ENCODE measurements at places on chromosomes 6 and 20.

DNA sequence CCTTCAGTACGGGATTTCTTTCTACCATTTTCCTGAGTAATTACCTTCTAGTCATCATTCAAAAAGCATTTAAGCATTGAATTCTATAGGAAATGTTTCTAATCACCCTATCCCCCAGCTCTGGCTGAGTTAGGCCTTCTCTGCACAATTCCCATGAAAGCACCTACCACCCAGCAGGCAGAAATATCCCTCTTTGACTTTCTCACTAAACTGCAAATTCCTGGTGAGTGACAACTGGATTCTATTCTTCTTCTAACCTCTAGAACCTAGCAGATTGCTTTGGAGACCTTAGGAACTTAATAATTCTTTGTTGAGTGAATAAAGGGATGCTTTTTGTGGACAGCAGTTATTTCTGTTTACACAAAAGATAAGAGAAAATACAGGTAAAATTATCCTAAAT, 328.7 kb downstream of the LAMA2 start:
- no peak for DNase-seq

DNA sequence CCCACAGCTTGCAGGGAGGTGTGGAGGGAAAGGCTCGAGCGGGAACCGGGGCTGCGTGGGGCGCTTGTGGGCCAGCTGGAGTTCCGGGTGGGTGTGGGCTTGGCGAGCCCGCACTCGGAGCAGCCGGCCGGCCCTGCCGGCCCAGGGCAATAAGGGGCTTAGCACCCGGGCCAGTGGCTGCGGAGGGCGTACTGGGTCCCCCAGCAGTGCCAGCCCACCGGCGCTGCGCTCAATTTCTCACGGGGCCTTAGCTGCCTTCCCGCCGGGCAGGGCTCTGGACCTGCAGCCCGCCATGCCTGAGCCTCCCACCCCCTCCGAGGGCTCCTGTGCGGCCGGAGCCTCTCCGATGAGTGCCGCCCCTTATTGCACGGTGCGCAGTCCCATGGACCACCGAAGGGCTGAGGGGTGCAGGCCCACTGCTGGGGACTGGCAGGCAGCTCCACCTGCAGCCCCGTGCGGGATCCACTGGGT, 1242.2 kb upstream of the EYS start:
- DNase-seq = no peak

DNA sequence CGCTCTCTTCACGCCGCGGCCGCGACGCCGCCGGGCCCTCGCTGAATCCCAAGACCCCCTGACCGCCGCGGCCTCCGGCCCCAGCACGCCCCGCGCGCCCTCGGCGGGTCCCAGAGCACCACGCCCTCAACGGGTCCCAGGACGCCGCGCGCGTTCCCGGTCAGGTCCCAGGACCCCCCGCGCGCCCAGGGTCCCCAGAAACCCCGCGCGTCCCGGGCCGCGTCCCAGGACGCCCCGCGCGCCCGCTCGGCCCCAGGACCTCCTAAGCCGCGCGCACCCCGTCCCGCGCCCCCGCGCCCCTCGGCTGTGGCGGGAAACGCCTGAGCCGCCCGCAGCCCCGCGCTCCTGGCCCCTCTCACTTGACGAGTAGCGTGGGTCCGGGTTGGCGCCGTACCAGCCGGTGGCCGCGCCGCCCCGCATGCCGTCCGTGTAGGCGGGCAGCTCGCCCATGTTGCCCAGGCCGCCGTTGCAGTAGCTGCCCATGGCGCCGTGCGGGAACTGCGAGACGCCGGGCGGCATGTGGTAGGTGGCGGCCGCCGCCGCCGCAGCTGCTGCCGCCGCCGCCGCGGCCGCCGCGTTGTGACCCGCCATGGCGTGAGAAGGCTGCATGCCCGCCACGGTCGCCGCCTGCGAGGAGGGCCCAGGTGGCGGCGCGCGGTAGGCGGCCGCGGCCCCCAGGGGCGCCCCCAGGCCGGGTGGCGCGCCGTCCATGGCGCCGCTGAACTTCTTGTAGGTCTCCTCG, 556 bp downstream of the NKX2-4 start:
- no peak for DNase-seq

GRCh38 chr6:3371222-3371949, 85.5 kb downstream of the SLC22A23 start:
- no peak for DNase-seq

DNA sequence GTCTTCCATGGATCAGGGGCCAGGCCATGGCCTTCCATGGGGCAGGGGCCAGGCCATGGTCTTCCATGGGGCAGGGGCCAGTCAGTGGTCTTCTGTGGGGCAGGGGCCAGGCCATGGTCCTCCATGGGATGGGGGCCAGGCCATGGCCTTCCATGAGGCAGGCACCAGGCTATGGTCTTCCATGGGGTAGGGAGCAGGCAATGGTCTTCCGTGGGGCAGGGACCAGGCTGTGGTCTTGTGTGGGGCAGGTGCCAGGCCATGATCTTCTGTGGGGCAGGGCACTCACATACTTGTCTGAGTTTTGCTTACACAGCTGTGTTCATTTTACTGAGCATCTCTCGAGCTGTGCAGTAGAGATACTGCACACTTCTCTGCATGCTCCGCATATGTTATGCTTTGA, 57.3 kb upstream of the THBS2 start:
- DNase-seq = no peak

DNA sequence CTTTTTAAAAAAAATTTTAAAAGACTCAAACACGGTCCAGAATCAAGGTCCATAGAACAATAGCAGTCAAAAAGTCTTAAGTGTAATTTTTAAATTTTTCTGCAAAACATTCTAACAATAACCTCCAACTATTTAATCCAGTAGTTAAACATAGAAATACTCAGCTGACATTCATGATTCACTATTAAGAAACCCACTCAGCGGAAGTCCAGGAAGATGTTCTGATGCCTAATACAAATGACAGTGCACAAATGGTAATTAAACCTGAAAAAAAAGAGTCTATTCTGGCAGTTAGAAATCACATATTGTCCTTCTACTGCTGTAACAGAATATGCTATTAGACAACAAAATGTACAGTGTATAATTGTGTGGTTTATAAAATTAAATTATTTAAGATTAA, 128.2 kb upstream of the BMP5 start:
- no peak for DNase-seq

GRCh38 chr20:1696521-1697209, 39.1 kb upstream of the SIRPG start:
- no peak for DNase-seq

DNA sequence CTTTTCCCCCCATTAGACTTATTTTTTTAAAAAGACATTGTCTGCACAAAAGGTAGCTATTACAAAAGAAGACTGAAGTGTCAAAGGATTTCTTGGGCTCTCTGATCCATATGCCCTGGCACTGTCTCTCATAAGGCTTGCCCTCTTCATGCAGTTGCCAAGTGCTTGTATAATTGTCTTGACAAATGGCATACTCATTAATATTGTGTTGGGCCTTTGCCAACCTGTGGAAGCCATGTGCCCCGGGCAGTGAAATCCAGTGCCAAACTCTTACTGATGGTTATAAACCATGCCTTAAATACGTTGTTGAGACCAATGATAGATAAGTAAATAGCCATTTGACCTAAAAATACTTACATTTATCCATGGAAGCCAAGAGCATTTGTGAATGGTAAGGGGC, 98.1 kb downstream of the FARS2 start:
- no peak for DNase-seq

- DNase-seq = no peak
Measured at GRCh38 chr6:105492706-105493673, 90.1 kb upstream of the PREP start.

- DNase-seq = peak; percentile 68
Measured at GRCh38 chr6:41560431-41561192, 14.4 kb downstream of the FOXP4 start.

DNA sequence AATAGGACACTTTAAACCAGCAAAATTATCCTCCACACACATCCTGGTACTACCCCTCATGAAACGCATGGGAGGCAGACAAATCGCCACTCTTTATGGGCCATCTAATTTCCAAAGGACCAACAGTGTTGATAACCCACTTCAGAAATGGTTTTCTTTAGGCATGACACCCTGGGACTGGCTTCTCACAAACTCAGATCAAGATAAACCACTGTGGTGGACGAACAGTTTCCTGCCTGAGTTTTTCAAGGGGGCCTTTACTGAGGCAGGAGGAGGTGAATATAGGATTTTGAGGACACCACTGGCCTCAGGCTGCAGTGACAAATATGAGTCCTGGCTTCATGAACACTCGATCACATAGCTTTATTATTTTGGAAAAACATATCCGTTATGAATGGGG, 26.0 kb downstream of the TRAM2 start:
- DNase-seq = no peak

GRCh38 chr6:112325444-112325843, 21.7 kb upstream of the RFPL4B start:
- no peak for DNase-seq

GRCh38 chr6:132017942-132018341, 66.8 kb upstream of the CCN2 start:
- DNase-seq = no peak

- no peak for DNase-seq
Measured at GRCh38 chr6:11270030-11271027, 37.9 kb upstream of the NEDD9 start.

GRCh38 chr20:44967207-44967807, 995 bp downstream of the STK4 start:
- no peak for DNase-seq

DNA sequence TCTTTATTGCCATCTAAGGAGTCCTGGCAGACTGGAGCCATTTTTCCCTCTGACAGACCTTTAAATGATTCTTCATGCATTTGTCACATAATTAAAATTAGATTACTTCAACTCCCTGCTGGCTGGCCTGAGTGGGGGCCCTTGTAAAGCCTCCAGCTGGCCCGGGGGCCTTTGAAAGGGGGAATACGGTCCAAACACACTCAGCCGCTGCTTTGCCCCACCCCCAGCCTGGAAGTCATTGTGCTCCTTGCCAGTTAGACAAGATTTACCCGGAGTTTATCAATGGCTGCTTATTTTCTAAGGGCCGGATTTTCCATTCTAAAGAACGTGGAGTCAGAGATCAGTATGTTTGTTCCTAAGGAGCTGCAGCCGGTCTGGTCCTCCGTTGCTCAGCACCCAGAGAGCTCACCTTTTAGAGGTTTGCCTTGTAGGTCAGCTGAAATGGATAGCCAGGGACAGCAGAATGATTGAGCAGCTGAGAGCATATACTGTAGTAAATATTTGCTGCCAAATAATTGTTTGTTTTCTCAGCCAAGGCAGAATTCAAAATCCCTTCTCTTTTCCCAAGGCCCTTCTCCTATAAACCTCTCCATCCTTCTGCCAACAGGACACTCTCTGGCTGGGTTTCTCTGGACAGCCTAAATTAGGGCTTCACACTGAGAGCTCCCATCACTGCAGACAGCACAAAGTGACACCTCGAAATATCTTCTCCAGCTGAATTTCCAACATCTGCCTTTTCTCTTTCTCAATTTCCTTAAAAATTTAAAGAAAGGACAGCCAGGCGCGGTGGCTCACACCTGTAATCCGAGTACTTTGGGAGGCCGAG, 68.4 kb upstream of the RBM24 start:
- no peak for DNase-seq

- DNase-seq = no peak
Measured at GRCh38 chr20:44118185-44119033, 68.6 kb downstream of the JPH2 start.

DNA sequence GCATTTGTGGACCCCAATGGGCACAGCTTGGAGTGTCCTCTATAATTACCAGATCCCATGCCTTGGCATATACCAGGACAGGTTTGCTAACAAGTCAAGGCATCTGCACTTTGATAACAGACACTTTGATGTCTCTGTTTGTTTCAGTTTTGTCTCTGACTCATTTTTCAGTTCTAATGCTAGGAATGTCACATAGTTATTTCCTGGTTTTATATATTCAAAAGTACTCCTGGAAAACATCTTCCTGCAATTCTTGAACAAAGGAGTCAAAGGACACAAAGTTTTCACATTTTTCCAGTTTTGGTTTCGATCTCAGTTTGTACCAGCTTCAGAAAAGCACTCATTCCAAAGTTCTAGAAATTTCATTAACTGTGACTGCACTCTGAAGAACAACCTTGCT, 188.1 kb downstream of the FOXC1 start:
- no peak for DNase-seq

GRCh38 chr6:121000381-121000780, 333.9 kb downstream of the TBC1D32 start:
- DNase-seq = no peak

Data from stimulated activated CD8-positive, alpha-beta memory T cell treated with anti-CD3 and anti-CD28 coated beads, Interleukin-7, amount 100 ng/mL, for 24 hours (primary cell).